H7 (cell line): ENCODE measurements at places on chromosomes 2 and 18.

DNA sequence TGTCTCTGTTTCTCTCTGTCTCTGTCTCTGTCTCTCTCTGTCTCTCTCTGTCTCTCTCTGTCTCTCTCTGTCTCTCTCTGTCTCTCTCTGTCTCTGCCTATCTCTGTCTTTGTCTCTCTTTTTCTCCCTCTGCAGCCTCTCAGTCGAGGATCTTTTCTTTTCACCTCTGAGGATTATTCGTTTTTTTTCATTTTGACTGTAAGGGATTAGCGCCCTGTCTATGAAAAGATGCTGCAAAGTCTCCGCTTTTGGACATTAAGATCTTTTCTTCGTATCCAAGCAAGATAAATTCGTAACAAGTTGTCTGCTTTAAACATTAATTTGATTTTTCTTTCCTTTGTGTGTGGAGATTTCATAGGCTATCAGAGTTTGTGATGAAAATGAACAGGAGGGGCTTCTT, 191.2 kb upstream of the TPO start:
- no peak for DNase-seq

DNA sequence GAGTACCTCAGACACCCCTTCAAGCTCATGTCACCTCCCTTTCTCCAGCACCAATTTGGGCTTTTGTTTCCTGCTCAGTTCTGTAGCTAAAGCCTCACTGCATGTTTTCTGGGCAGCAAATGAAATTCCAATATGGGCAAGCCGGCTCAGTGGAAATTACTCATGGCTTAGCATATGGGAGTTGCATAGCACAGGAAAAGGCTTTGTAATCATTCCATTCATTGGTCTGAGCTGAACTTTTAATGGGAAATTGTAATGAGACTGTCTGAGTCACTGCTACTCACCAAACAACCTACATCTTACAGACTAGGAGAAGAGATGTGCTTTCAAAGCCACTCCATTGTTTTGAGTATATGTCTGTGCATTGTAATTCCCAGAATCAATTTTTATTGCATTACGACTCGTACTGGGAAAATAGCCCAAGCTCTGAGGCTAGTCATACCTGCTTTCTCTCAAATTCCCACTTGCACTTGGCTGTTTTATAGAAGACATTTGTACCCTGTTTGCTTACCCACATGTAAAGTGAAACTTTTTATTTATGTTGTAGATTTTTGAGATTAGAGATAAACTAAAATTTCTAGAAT, 139.5 kb upstream of the LRATD1 start:
- no peak for DNase-seq

DNA sequence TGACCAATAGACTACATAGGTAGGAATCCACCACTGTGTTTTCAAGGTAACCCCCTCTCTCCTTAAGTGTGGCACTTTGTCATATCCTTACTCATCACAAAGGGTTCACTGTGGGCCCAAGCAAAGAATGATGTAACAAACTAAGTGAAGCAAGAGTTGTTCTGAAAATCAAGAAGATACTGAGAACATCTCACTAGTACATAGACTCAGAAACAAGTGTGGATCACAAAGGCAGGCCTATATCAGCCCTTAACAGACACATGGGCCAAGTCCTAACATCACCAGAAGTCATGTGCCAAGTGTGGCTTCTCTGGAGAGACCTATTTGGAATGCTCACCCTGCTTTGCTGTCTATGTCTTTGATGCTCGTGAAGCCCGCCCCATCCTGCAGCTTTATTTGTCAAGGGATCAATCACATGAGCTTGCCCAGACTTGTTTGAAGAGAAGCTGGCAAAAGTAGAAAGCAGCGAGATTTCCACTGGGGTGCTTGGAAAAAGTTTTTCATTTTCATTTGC, 131.2 kb upstream of the TTC39C start:
- no peak for DNase-seq

- DNase-seq = no peak
These were observed 450.6 kb downstream of the TSN start for GRCh38 chr2:122206101-122206500.

DNA sequence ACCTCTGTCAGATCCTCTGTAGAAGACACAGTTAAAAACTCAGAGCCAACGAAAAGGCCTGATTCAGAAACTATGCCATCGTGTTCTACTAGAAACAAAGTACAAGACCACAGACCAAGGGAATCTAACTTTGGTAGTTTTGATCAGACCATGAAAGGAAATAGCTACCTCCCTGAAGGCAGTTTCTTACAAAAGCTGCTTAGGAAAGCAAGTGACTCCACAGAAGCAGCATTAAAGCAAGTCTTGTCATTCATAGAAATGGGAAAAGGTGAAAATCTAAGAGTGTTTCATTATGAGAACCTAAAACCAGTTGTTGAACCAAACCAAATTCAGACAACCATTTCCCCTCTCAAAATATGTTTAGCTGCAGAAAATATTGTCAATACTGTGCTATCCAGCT, 58.2 kb downstream of the FSIP2 start:
- DNase-seq = no peak

DNA sequence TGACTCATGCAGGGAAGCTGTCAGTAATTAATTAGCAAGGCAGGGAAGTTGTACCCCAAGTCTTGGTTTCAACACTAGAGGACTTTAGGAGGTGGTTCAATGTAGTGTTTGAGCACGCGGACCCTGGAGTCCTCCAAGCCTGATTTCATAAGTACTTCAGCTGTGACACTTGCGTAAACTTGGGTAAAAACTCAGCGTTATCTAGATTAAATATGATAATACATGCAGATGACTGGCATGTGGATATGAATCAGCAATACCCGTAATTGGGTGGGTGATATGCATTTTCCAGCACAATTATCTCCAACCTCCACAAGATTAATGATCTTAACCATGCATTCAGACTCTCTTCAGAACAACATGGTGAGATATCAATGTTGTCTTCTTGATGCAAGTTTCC, 5.2 kb downstream of the UGT1A7 start:
- no peak for DNase-seq

- DNase-seq = no peak
These were observed 121.3 kb upstream of the PPP1CB start for GRCh38 chr2:28630341-28630740.

GRCh38 chr18:63321291-63321690, 1.7 kb upstream of the BCL2 start:
- no peak for DNase-seq

GRCh38 chr2:60529136-60529784, 24.2 kb downstream of the BCL11A start:
- DNase-seq = no peak

DNA sequence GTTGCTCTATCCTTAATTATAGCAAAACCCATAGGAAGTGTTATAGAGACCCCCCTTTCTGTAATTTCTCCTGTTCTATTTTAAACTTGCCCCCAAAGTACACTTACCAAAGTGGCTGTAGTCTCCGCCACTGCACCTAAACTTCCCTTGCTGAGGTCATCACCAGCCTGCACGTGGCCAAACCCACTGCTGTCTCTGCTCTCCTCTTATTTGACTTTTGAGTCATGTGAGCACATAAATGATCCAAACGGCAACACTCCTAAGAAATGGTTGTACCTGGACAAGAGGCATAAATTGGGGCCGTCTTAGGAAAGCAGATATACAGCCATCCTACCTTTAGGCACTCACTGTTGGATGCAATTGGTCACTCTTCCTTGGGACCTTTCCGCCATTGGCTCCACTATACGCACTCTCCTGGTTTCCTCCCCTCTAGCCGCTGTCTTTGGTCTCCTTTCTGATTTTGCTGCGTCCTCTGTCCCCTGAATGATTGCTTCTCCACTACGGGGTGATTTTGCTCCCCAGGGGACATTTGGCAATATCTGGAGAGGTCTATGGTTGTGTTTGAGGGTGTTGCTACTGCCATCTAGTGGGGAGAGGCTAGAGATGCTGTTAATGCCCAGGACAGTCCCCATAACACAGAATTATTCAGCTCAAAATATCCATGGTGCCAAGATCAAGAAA, 19.2 kb upstream of the IL36G start:
- DNase-seq = peak; percentile 36

DNA sequence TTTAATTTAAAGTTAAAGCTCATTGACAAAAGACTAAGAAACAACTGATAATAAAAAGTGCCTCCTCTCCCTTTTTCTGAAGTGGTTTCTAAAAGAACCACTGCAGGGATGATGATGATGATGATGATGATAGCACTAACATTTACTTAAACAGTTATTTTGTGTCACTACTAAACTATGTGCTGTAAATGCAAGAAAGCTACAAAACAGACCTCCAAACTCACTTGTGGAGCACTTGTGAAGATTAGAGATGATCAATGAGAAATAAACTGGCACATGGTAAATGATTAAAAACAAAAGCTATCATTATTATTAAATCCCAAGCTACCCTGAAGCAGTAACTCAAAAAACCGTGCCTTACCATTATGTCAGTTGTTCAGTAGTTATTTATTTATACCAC, 88.7 kb downstream of the SLC8A1 start:
- no peak for DNase-seq

DNA sequence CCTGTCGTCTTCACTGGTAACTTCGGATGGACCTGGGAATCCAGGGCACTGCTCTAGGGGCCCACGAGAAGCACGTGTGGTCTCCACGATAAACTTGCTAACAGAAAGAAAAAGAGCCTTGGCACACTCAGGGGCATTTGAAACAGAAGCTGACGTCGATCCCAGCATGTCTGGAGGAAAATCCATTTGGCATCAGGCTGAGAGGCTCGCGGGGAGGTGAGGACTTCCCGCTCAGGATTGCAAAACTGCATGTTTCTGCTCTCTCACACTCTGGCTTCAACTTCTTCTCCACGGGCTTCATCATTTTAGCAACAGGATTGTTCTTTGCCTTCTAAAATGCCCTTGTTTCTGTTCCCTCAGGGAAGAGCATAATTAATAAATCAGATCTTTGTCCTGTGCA, 181.7 kb upstream of the COPS8 start:
- DNase-seq = no peak

DNA sequence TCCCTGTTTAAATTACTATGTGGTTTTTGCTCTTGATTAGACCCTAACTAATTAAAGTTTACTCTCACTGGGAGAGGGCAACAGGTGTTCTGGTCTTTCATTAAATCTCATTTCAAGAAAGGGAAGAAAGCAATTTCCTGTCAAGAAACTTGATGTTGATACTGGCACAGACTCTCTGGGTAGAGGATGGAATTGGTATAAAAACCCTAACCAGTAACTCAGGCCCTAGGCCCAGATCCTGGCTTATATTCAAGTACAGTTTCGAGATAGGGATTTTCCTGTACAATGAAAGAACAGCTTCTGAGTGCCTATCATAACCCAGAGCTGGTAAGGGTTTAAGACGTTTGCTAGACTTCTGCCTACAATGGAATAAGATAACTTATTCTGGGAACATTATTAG, 61.6 kb upstream of the ACYP2 start:
- DNase-seq = no peak

- DNase-seq = no peak
These were observed 80.5 kb downstream of the ZBTB7C start for GRCh38 chr18:48328473-48329210.

DNA sequence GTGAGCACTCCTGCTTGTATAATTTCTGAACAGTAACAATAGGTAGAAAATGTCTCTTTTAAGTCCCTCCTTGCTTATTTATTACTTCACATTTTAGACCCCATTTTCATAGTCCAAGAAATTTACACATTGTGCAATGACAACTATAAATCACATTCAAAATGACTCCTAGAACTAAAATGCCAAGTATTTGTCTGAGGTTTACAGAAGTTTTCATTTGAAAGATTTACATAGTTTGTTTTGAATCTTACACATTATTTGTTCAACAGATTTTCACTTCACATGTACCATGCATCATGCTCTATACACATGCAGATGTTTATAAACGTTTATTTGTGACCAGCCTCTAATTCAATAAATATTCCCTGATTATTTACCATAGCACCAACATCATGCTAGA, 15.7 kb upstream of the TRIB2 start:
- no peak for DNase-seq

GRCh38 chr2:207143215-207144172, 22.3 kb downstream of the KLF7 start:
- no peak for DNase-seq

DNA sequence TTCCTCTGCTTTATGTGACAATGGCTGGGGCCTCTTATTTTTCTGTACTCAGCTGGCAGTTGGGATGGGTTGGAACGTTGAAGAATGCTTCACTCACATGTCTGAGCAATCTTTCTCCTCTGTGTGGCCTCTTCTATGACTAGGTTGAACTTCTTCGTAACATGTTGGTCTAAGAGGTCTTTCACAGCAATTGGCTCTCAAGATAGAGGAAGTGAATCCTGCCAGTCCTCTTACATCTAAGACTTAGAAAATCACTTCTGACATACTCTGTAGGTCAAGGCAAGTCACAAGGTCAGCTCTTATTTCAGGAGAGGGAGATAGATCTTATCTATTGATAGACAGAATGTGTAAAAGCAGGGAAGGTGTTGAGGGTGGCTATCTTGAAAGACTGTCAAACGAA, 174.1 kb downstream of the NYAP2 start:
- DNase-seq = no peak

DNA sequence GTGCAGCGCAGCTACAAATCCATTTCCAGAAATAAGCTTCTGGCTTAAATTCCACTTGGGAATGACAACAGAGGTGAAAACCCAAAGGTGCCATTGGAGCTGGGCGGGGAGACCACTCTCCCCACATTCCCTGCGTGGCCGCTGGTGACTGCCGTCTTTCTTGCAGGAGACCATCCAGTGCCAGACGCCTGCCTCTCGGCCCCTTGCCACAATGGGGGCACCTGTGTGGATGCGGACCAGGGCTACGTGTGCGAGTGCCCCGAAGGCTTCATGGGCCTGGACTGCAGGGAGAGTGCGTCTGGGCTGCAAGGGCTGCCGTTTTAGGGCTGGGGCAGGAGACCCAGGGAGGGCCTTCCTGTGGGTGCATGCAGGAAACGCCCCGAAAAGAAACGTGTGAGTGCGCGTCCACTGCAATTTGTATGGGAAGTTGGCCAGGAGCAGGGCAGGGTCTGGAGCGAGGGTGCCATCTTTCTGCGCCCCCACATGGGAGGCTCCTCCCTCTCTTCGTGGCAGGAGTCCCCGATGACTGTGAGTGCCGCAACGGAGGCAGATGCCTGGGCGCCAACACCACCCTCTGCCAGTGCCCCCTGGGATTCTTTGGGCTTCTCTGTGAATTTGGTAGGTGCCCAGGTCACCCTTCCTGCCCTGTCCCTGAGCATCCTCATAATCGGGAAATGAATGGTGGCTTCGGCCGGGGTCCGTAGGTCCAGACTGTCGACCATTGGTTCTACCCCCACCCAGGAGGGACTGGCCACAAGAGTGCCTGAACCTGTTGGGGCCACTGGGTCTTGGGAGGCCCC, 49.9 kb downstream of the SNED1 start:
- DNase-seq = no peak

- no peak for DNase-seq
These were observed 324.0 kb upstream of the REG3G start for GRCh38 chr2:78701546-78701945.

DNA sequence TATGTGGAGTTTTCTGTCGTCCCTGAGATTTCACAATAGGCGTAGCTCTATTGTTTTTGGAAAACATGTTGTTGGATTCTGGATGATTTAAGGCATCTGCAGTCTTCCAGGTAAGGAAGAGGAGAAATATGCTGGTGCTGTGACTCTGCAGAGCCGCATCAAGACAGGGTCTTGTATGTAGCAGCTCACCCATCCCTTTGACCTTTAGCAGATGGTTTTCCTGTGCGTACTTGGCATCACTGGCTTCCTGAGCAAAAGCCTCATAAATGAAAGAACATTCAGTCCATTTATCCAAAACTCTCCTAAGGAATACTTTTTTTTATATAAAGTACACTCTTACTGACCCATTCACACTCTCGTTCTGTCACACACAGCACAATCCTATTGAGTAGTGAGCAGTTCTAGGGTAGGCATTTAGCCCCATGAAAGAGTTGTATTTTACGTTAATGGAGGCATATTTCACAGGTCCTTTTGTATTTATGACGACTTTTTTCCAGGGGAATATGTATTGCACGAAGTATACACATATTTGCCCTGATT, 443.9 kb downstream of the STK39 start:
- no peak for DNase-seq
